ENCODE measurements at places on chromosomes 7 and 10.

DNA sequence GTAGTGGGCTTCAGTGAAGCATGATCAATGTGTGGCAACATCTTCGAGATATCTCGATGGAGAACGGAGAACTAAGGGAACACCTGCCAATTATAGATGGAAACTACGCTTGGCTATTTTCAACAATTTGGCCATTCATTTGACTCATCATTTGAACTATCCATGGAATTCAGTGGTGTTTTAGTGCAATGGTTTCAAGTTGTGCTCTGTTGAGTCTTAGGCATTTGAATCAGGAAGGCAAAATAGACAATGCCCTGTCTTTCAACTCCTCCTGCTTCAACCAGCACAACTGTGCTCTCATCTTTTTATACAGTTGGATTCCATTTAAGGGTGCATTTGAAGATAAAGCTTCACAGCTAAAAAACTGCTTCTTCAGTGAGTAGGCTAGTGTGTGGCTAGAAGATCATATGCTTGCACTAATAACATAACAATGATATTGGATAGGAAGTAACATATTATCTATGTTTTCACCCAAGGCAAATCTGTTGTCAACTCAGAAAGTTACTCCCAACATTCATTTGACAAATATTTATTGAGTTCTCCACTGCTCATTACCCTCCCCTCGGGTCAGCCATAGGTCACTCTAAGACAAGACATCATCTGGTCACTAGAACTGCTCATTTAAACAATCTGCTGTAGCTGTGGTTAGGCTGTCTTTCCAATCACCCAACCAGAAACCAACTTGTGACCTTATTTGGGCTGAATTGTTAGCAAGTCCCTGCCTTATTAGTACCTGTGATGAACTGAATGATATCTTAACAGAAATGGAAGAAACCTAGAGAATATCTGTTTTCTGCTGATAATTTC is 314.1 kb upstream of the SP4 start:
- no peak for DNase-seq

DNA sequence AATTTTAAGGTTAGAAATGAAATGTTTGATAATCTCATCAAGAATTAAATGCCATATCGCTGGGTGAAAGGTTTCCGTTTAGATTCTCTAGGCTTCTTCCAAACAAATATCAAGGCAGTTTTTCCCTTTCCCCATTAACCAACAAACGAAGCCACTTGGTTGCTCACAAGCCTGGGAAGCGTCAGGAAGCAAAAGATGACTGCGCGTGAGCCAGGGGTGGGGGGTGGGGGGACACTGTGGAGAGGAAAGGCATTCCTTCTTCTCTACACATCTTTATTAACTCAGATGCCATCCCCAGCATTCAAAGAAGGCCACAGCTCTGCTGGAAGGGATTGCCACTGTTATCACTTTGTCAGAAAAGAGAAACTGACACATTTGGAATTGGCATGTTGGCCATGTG is 207.1 kb downstream of the TRIL start:
- no peak for DNase-seq

DNA sequence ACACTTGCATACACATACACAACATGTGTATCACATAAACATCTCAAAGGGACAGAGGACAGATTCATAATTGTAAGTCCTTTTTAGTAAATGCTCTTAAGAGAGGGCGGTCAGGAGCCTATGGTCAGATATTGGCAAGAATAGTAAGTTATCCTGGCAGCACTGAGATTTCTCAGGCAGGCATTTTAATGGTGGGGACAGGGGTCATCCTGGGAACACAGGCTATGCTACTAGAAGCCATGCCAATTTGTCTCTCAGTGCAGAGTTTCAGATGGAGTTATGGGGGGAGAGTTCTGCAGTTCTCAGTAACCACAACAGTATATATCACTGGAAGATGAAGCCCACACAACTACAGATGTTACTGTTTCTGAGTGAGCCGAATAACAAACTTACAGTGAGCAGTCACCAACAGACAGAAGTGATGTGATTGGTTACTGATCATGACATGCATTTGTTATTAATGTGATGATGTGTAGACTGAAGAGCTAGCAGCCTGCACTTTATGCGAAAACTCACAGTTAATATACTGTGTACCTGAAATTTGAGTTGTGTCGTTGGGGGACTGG is 16.4 kb downstream of the ZNF487 start:
- no peak for DNase-seq

GRCh38 chr7:103524042-103524907 is 78.3 kb upstream of the SLC26A5 start:
- DNase-seq: no peak

DNA sequence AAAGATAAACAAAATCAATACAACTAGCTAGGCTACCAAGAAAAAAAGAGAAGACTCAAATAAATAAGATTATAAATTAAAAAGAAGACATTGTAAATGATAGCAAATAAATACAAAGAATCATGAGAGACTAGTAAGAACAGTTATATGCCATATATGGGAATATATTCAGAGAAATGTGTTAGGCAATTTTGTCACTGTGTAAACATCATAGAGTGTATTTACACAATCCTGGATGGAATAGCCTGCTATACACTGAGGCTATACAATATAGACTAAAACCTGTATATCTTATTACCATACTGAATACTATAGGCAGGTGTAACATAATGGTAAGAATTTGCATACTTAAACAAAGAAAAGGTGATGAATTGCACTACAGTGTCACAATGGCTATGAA is 717.4 kb downstream of the PARD3 start:
- no peak for DNase-seq

- no peak for DNase-seq
Measured at GRCh38 chr7:30041526-30042269, 13.5 kb downstream of the PLEKHA8 start.

DNA sequence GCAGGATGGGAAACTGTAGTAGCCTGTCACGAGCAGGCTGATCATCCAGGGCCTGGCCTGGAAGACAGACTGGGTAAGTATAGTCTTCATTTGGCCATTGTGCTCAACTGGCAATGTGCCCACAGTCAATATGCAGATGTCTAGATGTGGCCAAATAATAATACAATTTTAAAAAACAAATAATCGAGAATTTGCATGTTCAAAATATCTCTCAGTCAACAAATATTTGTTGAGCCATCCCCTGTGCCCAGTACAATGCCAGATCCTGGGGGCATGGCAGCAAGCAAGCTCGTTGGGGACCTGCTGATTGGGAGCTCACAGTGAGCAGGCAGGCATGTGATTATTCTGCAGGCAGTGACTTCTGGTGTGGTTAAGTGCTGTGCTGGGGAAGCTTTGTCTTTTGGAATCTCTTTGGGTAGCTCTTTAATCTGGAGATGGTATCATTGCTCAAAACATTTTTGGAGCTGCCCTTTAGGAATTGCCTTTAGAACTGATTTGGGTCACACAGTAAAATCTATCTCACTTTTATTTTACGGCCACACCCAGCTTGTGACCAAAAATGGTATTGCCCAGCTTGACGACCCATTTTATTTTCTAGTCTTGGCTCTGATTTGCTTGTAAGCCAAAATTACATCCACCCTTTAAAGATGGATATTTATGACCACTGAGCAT is 92.2 kb downstream of the PLCE1 start:
- no peak for DNase-seq

DNA sequence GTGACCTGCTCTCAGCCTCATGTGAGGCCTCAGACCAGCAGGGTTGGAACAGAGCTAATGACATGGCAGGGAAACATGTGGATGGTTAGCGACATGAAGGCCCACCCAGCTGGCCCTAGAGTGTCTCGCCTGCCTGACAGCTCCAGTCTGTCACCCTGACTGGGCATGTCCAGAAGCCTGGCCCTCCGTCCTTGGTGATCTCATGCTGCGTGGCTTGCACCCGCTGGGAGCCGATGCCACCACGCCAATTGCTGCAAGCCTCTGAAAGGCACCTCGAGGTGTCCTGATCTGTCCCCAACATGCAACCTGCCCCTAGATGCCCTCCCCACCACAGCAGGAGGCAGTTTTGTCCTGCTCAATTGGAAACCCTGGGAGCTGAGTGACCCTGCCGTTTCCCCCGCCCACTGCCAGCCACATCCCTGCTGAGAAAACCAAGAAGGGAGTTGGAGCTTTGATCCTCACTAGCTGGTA is 27.8 kb upstream of the RET start:
- no peak for DNase-seq

DNA sequence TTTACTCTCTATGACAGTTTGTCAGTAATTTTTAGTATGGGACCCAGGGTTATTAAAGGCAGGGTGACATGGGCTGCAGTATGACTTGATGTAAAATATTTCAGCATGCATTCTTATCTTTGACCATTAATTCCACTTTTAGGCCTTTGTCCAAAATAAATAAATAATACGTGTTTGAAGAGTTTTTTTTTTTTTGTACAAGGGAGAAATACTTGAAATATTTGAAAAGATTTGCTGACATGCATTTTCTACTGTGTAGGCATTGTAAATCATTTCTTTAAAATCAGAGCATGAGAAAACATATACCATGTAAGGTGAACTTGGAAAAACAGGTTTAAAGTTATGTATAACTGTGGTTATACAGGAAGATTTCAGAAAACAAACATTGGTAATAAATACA is 23.5 kb downstream of the NRG3 start:
- DNase-seq: no peak

DNA sequence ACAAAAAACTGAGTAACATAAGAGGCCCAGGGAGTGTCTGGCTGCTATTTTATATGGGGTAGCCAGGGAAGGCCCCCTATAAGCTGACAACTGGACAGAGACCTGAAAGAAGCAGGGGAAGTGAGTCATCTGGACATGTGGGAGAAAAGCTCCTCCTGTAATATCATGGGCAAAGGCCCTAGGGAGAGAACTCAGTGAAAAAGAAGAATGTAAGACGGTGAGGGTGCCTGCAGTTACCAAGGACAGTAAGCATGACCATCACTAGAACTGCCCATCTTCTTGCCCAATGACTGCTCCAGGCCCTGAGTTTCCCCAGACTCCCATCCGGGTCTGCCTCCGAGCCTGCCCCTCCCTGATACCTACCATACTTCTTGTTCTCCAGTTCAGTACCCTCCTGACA is 2.3 kb downstream of the ELMO1 start:
- DNase-seq: no peak

DNA sequence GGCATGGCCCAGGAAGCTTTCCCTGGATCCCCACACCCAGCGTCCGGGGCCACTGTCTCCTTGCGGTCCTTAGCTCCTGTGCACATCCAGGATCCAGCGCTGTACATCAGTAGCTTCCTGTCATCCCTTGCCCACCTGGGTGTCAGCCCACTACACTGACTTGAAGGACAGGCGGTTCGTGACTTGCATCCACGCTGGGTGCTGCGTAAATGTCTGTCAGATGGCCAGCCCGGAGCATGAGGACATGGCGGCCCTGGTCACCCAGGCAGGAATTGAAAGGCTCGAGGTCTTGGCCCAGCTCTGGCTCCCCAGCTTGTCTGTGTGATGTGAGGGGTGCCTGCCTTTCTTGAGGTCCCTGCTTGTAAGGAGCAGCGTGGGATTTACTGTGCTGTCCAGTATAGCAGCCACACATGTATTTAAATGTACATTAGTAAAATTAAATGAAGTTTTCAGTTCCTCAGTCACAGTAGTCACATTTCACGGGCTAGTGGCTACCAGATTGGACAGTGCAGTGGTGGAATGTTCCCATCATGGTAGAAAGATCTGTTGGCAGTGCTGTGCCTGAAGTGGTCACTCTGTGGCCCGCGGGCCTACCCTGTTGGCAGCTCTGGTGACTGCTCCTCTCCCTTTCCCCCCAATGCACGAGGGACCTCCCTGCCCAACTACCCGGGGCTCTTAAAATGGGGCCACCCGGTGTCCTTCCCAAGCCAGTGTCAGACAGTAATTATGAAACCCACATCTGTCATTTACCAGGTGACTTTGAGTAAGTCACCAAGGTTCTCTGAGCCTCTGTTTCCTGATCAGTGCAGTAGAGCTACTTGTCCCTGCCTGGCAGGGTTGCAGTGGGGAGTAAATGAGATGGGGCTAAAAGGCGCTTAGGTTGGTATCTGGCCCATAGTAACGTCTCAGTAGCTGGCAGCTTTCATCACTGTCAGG is 97.8 kb upstream of the PPIF start:
- peak; percentile 48 for DNase-seq

DNA sequence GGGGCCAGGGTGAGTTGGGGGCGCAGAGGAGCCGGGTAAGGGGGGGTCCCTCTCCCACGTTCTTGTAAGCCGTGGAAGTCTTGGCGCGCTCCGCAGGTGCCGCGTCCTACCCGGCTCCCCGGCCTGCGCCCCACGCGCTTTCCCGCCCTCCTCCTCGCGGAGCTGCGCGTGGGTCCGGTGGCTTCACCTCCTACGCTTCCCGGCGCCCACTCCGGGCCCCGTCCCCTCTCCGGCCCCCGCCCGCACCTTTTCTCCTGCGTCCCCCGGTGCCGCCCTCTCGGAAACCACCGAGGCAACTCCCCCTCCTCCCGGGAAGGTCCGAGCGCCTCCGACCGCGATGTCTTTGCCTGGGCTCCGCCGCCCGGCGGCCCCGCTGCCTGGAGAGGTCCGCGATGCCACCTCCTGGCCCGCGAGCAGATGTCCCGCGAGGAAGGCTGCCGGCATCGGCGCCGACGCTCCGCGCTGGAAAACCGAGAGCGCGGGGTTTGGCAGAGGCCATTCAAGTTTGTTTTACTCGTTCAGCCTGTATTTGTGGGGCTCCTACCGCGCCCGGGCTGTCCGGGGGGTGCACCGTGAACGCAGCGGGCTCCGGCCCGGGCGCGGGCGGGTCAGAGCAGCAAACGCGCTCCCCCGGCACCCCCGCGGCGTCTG is 2.4 kb upstream of the NKX6-2 start:
- no peak for DNase-seq

GRCh38 chr7:151798851-151799448 is 78.0 kb downstream of the PRKAG2 start:
- no peak for DNase-seq

GRCh38 chr7:130990178-130990832 is 256.3 kb upstream of the KLF14 start:
- no peak for DNase-seq

- DNase-seq: no peak
Measured at GRCh38 chr7:149831741-149832219, 6.4 kb upstream of the ZNF862 start.

GRCh38 chr7:127146746-127147536 is 105.8 kb downstream of the GRM8 start:
- DNase-seq: no peak

GRCh38 chr10:31528831-31529230 is 209.8 kb downstream of the ZEB1 start:
- DNase-seq: no peak

GRCh38 chr10:119306986-119307392 is 99.6 kb downstream of the GRK5 start:
- no peak for DNase-seq

- no peak for DNase-seq
Measured at GRCh38 chr10:129785536-129785981, 178.5 kb downstream of the EBF3 start.

GRCh38 chr7:39458061-39458745 is 108.0 kb upstream of the YAE1 start:
- no peak for DNase-seq

GRCh38 chr7:159070431-159071148 is 74.1 kb downstream of the VIPR2 start:
- DNase-seq: no peak

GRCh38 chr7:30562909-30563308 is 31.8 kb upstream of the GARS1 start:
- DNase-seq: no peak

DNA sequence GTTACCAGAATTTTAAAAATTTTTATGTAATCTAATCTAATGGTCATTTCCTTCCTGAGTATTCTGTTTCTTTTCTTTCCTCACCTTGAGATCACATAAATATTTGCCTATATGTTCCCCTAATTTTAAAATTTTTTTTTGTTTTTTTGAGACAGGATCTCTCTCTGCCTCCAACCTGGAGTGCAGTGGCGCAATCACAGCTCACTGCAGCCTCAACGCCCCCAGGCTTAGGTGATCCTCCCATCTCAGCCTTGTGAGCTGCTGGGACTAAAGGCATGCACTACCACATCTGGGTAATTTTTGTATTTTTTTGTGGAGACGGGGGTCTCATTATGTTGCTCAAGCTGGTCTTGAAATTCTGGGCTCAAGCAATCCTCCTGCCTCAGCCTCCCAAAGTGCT is 4.1 kb upstream of the PROSER2 start:
- DNase-seq: no peak
